ENCODE measurements at places on chromosomes 12 and 14.

DNA sequence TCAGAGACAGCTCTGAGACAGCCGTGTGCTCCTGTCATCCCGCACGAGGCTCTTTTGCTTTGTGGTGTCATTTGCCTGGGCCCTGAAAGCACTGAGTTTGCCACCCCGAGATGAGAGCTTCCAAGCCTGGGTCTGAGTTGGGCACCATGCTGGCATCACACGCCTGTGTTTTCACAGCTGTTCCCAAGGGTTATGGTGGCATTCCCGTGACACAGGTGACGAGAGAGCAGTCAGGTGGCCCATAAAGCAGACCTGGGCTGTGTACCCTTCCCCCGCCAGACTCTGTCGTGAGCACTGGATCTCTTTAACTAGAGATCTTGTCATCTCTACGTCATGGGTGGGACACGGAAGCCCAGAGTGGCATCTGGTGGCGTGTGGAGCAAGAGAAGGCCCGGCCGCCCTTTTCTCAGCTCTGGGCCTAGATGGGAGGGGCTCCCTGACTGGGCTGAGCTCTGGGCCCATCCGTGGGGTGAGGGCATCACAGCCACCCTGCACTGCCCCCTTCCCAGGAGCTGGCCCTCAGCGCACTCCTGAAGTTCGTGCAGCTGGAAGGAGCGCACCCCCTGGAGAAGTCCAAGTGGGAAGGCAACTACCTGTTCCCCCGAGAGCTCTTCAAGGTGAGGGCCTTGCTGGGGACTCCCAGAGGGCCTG lies 2.6 kb downstream of the NOC4L start:
- DNase-seq, result no peak

DNA sequence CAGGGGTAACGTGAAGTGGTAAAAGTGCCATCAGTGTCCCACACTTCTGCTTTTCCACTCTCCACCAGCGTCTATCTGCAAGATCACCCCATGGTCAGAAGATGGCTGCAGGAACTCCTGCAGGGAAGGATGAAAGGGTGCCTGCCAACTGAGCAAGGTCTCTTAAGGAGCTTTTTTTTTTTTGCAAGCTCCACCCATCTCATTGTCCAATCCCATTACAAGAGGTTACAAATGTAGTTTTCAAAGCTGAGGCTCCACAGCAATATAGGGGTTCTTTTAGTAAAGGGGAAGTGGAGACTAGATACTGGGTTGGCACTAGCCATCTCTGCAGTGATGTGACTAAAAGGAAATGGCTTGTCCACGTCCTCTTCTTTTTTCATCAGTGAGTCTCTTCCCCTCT lies 5.9 kb upstream of the BHLHE41 start:
- no peak for DNase-seq

DNA sequence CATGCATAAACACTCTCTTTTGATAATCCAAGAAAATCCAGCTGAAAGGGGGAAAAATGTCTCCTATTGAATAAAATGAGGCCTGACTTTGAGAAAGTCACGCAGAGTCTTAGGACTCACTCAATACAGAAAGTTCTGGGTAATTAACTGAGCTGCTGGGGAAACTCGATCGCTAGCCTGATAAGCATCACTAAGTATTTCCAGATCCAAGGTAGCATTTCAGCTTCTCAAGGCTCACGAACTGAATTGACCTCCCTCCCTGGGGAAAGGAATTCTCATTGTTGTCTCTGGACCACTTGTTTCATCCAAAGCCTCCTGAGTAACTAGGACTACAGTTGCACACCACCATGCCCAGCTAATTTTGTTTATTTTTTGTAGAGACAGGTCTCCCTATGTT lies 13.8 kb upstream of the ANAPC5 start:
- no peak for DNase-seq

DNA sequence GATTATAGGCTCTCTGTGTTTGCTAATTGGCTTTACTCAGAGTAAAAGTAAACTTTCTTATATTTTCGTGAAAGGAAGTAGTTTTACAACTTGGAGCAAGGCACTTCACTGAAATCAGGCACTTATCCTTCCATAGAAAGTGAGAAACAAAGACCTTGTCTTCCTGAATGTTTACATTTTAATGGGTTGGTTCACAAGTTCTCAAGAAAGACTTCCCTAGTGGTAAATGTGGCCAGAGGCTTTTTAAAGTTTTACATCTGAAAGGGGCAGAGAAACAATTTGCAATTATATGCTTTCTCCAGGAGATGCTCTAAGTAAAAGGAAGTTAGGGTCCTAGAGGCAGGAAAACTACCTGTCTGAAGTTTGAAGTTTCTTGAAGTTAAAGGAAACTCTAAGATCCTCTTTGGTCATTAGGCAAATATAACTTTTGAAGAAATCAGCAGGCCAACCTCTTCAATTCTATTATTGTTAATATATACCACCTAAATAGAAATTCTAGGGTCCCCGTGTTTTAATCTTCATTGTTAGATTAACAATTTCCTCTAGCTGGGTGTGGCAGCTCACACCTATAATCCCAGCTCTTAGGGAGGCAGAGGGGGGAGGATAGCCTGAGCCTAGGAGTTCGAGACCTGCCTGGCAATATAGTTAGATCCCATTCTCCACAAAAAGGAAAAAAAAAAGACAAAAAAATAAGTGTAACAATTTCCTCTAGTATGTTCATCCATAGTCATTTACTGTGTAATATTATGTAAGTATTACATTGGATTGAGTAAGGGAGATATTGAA lies 644.9 kb upstream of the FOXG1 start:
- DNase-seq, result no peak

DNA sequence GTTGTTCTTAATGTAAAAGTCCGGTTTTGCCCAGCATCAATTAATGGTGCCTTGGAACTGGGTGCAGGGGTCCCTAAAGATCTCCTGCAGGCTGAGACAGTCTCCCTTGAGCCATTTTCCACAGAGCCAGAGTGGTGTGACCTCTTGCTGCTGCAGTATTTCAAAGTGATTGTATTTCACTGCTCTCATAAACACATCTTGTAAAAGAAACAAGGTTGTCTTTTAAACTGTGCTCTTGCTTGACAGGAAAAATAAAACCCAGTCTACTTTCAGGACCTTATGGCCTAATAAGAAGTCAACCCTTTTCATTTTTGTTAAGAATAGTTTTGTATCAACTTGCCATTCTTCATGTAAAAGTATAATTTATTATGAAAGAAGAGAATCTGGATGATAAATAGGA lies 44.7 kb downstream of the TMEM117 start:
- no peak for DNase-seq

Measured in KBM-7 (cell line).